Tongue (tissue), 3 donors: ENCODE measurements at places on chromosomes 4 and X.
A peak's percentile ranks its signal among the peaks of the same experiment; 100 is the strongest.

- no peak for DNase-seq
These were observed 1.6 kb upstream of the ARHGAP10 start for GRCh38 chr4:147730333-147730732.

- DNase-seq: no peak
These were observed 64.4 kb upstream of the NAP1L5 start for GRCh38 chr4:88761861-88762523.

- DNase-seq: no peak
These were observed 103.5 kb upstream of the PLAC1 start for GRCh38 chrX:134761788-134762187.

GRCh38 chr4:185039508-185040273, 21.4 kb downstream of the HELT start:
- peak; percentile 71 for DNase-seq

- DNase-seq: no peak
These were observed 270.1 kb upstream of the AGTR2 start for GRCh38 chrX:115900425-115900824.

DNA sequence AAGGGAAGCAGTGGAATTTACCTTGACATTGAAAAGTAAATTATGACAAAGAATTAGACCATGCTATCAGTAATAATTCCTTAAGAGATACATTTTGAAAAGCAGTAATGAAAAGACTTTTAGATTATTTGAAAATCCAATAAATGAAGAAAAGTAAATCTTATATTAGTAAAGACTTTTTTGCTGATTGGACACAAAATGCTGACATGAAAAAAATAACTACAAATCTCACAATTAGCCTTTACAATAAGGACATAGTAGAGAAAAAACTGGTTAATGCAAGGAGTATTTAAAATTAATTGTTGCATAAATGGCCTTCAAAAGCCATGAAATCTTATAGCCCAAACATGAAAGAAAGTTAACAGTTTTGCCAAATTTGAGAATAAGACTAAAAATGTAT, 446.1 kb upstream of the FAM241A start:
- no peak for DNase-seq

DNA sequence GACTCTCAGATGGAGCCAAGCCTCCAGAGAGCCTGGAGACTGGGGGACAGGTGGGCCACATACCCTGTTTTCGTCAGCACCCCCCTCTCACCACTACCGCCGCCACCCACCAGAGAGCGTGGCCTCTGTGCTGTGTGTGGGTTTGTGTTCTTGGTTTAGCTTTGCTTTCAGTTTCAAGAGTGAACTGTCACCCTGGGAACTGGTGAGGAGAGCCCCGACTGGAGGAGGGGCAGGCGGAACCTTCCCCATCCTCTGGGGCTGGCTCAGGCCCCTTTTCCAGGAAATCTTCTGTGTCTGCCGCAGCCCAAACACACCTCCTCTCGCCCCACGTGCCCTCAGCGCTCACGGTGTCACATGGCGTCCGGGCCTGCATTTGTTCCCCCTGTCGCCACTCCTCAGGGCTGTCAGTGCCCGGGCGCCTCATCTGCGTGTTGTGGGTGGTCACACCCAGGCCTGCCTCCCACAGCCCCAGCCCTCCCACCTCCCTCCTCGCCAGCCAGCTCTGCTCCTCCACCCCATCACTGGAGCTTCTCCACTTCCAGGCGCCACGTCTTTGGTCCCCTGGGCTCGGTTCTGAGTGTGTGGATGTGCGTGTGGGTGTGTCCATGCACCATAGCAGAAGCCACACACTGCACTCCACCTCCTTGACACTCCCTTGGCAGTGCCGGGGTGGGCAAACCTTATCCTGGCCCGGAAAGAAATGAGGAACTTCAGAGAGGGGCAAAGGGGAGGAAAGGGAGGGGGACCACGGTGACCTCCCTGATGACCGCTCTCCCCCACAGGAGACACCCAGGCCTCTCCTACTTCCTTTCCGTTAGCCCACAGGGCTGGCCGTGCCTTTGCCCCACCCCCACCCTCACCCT, 27.8 kb downstream of the ELF4 start:
- peak; percentile 42 for DNase-seq

DNA sequence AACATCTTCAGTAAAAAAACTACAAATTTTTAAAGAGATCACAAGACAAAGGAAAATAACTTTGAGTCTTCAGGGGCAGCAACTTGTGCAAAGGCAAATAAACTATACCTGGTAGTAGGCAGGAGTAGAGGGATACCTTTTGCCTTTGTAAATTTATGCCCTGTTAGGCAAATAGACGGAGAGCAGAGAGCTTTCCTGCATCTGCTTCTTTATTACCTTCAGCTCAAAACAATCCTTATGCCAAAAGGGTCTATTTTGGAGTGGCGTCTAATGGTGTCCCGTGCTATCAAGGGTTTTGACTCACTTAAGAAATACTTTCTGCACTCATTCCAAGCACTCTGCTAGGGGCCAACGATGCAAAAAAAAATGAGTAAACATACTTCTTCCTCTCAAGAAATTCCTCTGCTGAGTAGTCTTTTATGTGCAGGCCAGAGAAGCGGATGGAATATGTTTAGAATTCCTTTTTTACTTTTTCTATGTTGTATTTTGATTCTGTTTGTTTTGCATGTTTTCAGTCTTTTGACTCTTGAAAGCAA, 131.9 kb downstream of the ANXA5 start:
- DNase-seq: peak; percentile 15

- DNase-seq: no peak
These were observed 190.4 kb downstream of the ARAP2 start for GRCh38 chr4:36053930-36054329.

DNA sequence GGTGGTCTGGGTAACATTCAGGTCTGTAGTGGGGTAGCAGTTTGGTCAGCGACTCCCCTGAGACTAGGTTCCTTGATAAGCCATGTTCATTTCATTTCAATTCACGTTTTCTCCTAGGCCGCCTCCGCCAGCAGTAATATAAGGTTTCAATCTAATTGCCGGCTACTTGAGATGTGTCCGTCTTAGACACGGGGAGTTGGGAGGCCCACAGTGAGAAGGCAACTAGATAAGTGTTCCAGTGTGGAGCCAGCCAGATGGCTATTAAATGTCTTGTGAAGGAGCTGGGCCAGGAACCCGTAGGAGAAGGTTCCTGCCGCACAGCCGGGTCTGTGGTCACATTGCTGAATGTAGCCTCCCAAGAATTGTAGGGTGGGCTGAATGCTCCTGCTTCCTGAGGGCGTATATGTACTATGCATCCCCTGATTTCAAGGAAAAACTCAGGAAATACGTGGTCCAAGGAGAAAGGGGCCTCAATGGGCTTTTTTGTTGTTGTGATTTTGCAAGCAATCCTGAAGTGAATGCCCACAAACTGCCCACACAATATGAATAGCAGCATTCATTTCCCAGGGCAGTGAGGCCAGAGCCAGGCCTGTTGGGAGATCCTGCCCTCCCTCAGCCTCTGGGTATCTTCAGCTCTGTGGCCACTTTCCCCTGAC, 220.6 kb upstream of the RPL34 start:
- DNase-seq: peak; percentile 17
